ENCODE measurements at places on chromosomes 4 and X. TPM values are rescaled to one million over a fixed set of nuclear protein-coding genes. Genes with fewer than 3 reads are reported as not detected.

Gene MID1IP1
- polyA plus RNA-seq: 12.6 TPM

Gene SOX3
- polyA plus RNA-seq: not detected

Gene GAGE12E
- not detected for polyA plus RNA-seq

Gene TSPAN6
- polyA plus RNA-seq: 0.19 TPM

Gene CXCL6
- not detected for polyA plus RNA-seq

Gene CYSLTR1
- 63.8 TPM for polyA plus RNA-seq

Gene FAM9B
- not detected for polyA plus RNA-seq

Gene FGFR3
- 0.45 TPM for polyA plus RNA-seq

Gene SCD5
- polyA plus RNA-seq: not detected

Measured in IgD-negative memory B cell (primary cell).